Hepatic stellate cell (primary cell): ENCODE measurements at places on chromosomes 16 and 17.

- DNase-seq: peak; percentile 96
Observed at GRCh38 chr17:27540318-27541101, 84.3 kb downstream of the KSR1 start.

- no peak for DNase-seq
Observed at GRCh38 chr16:85718682-85719081, 29.9 kb upstream of the GINS2 start.

GRCh38 chr17:62062944-62063343 is 2.1 kb downstream of the MED13 start:
- no peak for DNase-seq

DNA sequence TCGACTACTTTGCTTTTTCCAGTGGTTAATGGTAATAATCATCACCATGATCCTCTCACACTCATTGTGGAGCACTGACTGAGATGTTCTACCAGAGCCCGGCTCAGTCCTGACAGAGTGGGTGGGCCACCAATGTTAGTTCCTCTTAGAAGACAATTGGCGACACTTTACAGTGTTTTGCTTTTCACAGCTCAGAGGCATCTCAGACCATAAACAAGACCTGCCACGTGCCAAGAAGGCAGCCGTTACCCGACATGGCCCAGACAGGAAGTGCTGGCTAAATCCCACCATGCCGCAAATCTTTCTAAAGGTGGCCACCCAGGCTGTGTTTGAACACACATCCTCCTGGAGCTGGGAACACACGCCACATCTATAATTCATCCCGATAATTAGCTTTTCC is 103.7 kb downstream of the XYLT1 start:
- no peak for DNase-seq

- DNase-seq: no peak
Observed at GRCh38 chr17:6279659-6280058, 155.3 kb downstream of the AIPL1 start.

DNA sequence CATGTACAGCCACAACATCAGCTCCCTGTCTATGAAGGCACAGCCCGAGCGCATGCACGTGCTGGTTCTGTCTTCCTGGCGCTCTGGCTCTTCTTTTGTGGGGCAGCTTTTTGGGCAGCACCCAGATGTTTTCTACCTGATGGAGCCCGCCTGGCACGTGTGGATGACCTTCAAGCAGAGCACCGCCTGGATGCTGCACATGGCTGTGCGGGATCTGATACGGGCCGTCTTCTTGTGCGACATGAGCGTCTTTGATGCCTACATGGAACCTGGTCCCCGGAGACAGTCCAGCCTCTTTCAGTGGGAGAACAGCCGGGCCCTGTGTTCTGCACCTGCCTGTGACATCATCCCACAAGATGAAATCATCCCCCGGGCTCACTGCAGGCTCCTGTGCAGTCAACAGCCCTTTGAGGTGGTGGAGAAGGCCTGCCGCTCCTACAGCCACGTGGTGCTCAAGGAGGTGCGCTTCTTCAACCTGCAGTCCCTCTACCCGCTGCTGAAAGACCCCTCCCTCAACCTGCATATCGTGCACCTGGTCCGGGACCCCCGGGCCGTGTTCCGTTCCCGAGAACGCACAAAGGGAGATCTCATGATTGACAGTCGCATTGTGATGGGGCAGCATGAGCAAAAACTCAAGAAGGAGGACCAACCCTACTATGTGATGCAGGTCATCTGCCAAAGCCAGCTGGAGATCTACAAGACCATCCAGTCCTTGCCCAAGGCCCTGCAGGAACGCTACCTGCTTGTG is 10.7 kb downstream of the CHST4 start:
- DNase-seq: no peak
